ENCODE measurements at places on chromosomes 7 and 10.
A peak's percentile ranks its signal among the peaks of the same experiment; 100 is the strongest.

DNA sequence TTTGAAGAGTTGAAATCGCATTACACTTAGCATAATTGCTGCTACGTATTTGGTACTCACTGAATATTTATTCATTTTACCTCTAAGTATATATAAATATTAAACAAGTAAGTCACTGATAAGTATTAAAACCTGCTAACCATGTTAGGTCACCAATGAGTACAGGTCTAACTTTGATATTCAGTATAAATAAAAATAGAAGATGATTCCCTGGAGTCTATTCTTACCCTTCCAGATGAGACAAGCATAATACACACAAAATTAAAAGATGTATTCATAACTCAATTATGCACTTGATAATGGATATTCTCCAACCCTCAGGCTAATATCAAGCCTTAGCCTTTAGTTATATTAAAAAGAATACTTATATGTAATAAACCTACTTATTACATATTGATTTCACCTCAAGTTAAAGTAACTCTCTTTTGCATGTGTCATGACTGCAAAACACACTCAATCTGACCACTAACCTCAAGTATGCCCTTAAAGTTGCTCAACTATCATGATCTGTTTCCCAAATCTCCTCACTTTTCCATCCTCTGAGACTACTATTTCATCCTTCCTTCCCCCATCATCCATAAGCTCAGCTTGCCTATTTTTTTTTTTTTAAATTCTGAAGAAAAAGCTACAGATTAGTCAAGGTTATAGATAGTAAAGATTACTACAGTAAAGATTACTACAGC lies 46.8 kb downstream of the IPMK start:
- DNase-seq, result no peak

DNA sequence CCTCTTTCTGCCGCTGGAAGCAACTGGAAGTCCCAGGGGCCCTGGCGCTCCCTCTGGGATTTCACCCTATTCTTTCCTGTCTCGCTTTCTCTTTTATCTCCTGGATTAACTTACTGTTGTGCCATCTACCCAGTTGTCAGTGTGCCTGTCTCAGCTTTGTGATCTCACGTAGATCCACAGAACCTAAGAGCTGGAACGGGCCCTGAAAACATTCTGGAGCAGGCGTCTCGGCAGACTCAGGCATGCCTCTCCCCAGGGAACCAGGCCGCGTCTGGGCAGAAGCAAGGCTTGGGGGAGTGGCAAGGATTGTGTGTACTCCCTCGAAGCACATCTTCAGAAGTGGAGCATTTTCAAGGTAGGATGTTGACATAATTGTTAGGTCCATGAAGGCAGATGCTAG lies 87.2 kb downstream of the KCNMA1 start:
- DNase-seq, result no peak

DNA sequence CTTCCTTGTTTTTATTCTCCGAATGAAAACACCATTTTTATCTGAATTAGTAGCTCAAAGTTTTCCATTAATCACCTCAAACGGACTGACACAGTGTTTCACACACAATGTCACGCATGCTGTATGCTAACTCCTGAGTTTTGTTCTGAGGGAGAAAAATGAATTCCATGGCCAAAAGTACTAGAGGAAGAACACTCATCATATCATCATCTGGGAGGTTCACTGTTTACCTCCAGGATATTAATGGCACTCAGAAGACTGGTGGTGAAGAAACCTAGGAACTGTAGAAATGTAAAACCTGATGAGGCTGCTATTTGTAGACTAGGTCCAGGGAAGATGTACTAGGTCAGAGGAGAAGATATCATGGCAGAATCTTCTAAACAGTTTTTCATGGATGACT lies 395.6 kb upstream of the ETV1 start:
- no peak for DNase-seq

- DNase-seq, result no peak
Observed at GRCh38 chr10:132888898-132889490, 53.4 kb downstream of the CFAP46 start.

DNA sequence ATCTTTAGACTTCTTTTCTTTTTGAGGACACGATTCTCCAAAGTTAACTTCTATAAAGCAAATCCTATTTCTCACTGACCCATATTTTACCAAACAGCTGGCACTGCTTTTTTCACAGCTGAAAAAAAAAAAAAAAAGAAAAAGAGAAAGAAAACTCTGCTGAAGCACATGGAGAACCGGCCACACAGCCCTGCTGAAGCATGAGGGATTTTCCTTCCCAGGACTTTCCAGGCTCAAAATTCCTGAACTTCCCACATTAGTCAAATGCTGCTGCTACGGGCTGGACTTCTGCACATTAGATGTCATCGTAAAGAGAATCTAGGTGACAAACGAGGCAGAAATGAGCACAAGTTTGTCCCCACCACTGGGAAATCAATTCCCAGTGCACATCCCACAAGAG lies 25.2 kb downstream of the HIPK2 start:
- DNase-seq, result no peak

DNA sequence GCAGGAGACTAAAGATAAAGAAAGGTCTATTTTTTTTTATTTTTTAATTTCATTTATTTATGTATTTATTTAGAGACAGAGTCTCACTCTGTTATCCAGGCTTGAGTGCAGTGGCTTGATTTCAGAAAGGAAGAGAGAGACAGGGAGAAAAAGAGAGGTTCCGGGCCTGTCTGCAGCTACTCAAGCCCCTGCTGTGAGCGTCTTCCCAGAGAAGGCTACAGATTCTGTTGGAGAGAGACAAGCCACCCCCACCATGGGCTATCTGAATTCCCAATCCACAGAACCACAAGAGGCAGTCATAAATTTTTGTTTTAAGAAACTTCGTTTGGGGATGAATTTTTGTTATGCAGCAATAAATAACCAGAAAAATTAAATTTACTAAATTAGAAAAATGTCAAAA lies 68.1 kb downstream of the CALN1 start:
- peak; percentile 47 for DNase-seq

GRCh38 chr10:106252541-106252940 lies 912.0 kb downstream of the SORCS1 start:
- no peak for DNase-seq

DNA sequence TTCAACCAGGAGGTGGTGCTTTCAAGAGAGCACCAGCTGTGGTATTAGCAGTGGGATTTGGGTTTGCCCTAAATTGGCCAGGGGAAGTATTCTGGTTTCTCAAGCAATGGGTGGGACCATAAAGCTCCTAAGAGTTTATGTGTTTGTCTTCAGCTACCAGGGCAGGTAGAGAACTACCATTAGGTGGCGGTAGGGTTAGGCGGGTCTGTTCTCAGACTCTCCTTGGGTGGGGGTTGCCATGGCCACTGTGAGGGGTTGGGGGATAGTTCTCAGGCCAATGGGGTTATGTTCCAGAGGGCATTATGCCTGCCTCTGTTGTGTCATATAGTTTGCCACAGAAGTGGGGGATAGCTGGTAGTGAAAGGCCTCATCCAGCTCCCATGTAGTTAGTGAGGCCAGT lies 47.7 kb upstream of the BICC1 start:
- DNase-seq, result no peak

GRCh38 chr10:28668363-28669226 lies 8.7 kb upstream of the BAMBI start:
- DNase-seq, result no peak

DNA sequence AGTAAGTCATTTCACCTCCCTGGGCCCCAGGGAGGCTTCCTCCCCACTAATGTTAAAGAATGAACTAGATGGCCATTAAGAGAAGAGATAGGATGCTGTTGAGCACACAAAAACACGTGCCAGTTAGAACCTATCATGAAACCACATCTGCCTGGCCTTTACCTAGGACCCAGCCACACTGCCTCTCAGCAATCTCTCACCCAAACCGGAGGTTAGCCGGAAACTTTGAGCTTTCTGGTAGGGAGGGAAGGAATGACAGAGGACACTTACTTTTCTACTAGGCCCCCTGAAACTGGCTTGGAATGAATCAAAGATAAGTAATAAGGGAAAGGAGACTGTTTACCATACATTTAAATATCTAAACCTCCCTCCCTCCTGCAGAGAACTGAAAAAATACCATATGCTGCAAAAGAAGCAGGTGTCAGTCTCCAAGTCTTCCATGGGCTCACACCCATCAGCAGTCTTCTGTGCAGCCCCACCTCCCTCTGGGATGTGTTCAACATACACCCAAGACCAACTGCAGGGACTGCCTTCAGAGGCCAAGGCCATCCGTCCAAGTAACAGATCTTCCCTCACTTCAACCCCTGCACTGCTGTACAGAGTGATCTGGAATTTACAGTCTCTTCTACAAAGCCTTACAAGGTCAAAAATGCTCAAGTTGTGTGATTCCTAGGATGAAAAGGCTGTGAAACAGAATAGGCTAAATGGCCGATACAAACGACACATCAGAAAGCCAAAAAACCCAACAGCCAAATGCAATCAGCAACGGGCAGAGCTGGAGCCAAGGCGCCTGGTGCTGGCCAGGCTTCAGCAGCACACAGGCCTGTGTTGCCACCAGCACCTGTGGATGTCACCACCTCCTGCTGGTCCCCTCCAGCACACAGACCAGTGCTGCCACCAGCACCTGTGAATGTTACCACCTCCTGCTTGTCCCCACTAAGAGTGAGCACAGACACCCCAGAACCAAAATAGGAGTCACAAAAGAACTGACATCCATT lies 42.4 kb downstream of the SORBS1 start:
- DNase-seq, result no peak

DNA sequence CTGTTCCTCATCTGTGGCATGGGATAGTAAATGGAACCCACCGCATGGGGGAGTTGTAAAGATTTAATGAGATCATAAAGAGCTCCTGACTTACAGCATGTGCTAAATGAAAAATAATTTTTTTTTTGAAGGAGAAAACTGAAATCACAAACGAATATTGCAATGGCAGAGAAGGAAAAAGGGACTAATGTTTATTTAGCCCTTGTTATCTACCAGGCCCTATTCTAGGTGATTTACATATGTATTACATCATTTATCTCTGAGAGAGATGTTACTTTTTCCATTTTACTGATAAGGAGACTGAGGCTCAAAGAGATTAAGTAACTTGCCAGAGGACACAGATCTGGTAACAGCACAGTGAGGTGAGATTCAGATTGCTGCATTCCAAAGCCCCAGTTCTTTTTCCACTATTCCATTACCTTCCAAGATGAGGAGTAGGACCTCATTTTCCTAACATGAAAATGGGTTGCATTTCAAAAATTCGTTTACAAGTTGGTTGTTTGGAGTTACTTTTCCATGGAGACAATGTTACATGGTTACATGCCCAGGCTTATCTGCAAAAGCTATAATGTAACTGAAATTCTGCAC lies 28.6 kb downstream of the VCL start:
- DNase-seq, result no peak

- no peak for DNase-seq
Observed at GRCh38 chr7:130919316-130920103, 185.5 kb upstream of the KLF14 start.

DNA sequence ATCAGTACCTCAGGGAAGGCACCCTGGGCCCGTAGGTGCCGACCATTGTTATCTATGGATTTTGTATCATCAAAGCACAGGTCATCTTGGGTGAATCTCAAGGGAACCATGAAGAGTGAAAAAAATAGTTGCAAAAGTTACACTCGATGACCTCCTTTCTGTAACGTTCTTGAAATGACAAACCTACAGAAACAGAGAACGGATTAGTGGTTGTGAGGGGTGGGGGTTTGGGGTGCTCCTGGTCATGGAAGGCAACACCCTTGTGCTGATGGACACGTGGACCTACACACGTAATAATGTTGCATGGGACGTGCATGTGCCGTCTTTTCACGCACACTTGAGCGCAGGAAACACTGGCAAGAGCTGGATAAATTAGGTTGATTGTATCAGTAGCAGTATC lies 655.9 kb downstream of the SDK1 start:
- no peak for DNase-seq

- DNase-seq, result no peak
Observed at GRCh38 chr7:74365322-74366022, 76.3 kb downstream of the CLIP2 start.

DNA sequence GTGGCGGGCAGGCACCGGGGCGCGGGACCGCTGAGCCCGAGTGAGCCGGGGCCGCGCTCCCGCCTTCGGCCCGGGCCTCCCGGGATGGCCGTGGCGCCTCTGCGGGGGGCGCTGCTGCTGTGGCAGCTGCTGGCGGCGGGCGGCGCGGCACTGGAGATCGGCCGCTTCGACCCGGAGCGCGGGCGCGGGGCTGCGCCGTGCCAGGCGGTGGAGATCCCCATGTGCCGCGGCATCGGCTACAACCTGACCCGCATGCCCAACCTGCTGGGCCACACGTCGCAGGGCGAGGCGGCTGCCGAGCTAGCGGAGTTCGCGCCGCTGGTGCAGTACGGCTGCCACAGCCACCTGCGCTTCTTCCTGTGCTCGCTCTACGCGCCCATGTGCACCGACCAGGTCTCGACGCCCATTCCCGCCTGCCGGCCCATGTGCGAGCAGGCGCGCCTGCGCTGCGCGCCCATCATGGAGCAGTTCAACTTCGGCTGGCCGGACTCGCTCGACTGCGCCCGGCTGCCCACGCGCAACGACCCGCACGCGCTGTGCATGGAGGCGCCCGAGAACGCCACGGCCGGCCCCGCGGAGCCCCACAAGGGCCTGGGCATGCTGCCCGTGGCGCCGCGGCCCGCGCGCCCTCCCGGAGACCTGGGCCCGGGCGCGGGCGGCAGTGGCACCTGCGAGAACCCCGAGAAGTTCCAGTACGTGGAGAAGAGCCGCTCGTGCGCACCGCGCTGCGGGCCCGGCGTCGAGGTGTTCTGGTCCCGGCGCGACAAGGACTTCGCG lies 534 bp downstream of the FZD9 start:
- DNase-seq, result no peak

- DNase-seq, result no peak
Observed at GRCh38 chr10:66792441-66792840, 133.4 kb upstream of the LRRTM3 start.

DNA sequence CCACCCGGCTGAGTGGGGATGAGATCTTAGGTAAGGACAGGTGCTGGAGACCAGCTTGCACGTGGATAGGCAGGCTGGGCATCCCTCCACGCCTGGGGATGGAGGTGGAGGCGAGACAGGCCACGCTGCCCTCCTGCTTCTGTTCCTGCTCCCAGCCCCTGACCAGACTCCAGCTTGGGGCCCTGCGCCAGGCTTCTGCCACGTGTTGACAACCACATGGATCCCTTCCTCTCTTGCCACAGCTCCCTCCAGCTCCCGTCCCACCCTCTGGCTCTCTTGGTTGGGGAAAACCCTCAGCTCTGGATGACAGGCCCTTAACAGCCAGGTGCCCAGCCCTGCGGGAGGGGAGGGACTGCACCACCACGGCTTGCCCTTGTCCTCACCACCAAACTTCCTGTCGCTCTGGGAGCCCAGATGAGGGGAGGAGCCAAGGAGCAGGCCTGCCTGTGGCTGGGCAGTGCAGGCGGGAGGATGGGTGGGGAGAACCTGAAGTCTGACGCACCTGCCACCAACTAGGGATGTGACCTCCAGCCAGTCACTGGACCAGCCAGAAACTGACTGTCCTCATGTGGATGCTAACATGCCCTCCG lies 36.0 kb downstream of the KCNH2 start:
- DNase-seq, result no peak

- no peak for DNase-seq
Observed at GRCh38 chr7:107878636-107879035, 12.3 kb upstream of the DLD start.
